ENCODE measurements at places on chromosomes 4 and X. TPM values are rescaled to one million over a fixed set of nuclear protein-coding genes. Genes with fewer than 3 reads are reported as not detected.

Gene RRH
- 0.27 TPM for total RNA-seq

- DNase-seq: no peak
Observed at GRCh38 chrX:128739539-128739938, 687.3 kb upstream of the ACTRT1 start.

DNA sequence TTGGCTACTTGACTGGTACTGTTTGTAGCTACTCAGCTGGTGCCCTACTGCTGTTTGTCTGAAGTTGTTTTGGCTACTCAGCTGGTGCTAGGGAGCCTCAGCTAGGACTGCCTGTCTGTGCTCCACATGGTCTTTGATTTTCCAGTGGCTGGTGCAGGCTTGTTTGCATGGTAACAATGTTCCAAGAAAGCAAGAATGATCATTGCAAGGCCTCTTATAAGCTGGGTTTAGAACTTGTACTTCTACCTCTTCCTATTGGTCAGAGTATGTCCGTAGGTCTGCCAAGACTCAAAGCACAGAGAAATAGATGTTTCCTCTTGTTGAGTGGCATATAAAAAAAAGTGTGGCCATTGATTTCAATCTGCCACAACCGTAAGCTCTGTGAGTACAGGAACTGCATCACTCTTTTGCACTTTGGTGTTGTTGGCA is 17.6 kb downstream of the NFKB1 start:
- DNase-seq: no peak

Gene FHIP1A
- 6.2 TPM for total RNA-seq

DNA sequence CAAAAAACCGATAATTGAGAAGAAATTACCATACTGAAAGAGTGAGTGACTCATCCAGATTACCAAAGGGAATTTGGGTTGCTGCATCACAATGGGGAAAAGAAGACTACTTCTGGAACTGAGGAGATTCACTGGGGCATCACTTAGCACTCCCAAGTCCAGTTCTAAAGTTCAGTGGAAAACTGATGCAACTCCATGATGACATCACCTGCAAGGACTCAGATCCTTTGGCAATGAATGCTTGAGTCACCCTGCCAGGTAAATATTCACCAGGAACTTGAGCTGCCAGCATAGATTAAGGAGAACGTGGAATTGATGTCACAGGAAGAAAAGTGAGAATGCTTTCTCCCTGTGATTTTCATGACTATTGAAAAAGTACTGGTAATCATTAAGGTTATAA is 32.0 kb upstream of the SMIM10L2A start:
- no peak for DNase-seq
